ENCODE measurements at places on chromosomes 2 and 18.

DNA sequence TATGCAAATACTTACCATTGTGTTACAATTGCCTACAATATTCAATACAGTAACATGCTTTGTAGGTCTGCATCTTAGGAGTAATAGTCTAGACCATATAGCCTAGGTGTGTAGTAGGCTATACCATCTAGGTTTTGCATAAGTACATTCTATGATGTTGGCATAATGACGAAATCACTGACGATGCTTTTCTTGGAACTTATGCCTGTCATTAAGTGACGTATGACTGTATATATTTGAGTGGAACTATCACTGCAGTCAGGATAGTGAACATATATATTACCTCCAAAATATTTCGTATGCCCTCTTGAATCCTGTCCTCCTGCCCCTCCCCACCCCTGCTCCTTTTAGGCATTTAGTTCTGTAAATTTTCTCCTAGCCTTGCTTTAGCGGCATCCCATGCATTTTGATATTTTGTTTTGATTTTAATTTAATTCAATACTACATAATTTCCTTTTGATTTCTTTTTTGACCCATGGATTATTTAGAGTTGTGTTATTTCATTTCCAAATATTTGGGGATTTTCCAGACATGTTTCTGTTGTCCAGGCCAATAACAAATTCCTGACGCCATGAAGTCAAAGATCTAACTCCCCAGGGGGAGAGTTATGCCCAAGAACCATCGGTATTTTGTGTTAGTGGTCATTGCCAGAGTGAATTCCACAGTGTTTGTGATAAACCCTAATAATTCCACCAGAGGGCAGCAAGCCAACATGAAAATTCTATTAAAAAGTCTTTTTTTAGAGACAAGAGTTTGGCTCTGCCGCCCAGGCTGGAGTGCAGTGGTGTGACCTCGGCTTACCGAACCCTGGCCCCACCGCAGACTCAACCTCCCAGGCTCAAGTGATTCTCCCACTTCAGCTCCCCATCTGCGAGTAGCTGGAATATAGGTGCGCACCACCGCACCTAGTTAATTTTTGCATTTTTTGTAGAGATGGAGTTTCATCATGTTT is 24.2 kb upstream of the CASP8 start:
- no peak for DNase-seq

- no peak for DNase-seq
Measured at GRCh38 chr2:126882736-126883665, 15.7 kb upstream of the TEX51 start.

DNA sequence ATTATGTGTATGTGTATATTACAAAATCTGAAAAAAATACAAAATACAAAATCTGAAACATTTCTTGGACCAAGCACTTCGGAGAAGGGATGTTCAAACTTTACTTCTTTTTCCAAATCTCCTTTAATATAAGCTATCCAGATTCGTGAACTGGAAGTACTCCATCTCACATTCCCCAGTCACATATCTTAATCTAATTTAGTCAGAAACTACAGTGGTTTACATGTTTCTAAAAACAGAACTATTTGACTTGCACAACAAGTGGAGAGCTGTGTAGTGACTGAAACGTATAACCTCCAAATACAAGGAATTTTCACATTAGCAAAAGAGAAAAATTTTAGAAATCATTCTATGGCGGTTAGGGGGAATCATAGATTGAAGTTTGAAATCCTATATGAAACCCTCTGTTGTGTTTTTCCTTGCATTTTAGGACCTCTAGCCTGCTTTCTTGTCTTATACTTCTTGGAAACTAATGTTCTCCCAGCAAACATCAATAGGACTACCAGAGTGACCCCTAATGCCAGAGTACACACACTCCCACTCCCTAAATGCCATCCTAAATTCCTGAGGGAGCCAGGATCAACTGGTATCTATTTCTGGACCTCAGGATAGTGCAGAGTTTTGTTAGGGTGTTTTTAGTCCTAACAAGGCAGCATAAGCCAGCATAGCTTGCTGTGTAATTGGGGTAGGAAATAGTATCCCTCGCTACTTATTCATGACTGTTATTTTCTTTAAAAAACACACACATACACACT is 30.2 kb upstream of the ROCK1 start:
- no peak for DNase-seq

DNA sequence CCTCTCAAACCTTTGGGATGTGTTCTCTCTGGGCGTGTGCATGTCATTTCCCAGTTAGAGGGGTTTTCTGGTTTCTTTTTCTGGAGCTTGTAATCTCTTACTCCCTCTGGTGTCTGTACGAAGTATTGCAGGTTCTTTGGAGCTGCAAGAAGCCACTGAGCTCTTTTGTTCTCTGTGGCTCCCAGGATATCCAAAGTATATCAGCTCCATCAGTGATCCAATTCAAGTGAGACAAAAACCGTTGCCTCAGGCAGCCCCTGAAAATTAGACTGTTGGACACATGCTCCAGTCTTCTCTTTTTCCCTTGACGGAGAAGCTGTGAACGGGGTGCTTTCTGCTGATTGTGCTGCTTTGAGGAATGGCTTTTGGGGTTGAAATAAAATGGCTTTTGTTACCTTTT is 59.0 kb upstream of the LDLRAD4 start:
- DNase-seq = no peak

- DNase-seq = no peak
Measured at GRCh38 chr18:3725115-3725514, 275.1 kb downstream of the TGIF1 start.

- no peak for DNase-seq
Measured at GRCh38 chr2:187689372-187689771, 135.1 kb upstream of the TFPI start.

- DNase-seq = no peak
Measured at GRCh38 chr2:240450532-240451107, 15.2 kb downstream of the GPC1 start.

DNA sequence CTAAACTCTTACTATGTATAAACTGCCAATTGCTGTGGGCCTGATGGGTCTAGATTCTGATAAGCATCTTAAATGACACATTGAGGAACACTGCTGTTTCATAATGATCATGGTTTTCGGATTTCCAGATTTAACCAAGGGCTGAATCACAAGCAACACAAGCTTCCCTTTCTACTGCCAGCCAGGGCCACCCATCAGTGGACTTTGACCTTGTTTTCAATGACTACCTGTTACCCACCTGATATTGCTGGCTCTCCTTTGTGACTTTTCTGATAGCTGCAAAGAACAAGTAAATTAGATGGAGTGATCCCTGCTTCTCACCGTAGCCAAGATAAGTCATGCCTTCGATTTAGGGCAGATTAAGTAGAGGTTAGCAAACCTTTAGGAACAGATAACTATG is 259.0 kb downstream of the PAX3 start:
- DNase-seq = no peak

DNA sequence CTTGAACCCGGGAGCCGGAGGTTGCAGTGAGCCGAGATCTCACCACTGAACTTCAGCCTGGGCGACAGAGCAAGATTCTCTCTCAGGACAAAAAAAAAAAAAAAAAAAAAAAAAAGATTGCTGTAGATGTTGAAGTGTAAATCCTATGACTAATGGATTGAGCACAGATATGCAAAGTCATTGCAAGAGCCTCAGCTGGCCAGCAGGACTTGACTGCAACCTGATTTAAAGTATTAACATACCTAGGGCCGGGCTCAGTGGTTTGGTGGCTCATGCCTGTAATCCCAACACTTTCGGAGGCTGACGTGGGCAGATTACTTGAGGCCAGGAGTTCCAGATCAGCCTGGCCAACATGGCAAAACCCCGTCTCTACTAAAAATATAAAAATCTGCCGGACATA is 103.4 kb upstream of the MSH2 start:
- no peak for DNase-seq
